ENCODE measurements at places on chromosomes 7 and 10.

DNA sequence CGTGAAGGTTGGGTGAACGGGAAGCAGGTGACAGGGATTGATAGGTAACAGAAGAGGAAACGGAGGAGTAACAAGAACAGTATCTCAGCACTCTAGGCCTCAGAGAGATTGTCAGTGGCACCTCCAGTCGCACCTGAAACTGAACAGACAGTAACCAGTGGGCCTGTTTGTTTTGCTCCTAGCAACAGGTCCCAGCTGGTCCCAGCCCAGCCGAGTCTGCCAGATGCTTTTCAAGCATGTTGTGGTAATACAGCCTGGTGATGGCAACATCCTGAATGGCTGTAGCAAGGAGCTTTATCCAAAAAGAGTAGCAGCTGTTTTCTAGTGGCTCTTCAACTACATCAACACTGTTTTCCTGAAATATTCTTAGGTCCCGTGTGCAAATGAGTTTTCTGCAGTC, 4.7 kb downstream of the CACNB2 start:
- DNase-seq, result no peak

- DNase-seq, result no peak
These were observed 53.7 kb upstream of the KLF6 start for GRCh38 chr10:3838460-3839437.

GRCh38 chr7:66557214-66558200, 71.2 kb upstream of the KCTD7 start:
- DNase-seq, result peak; percentile 72

DNA sequence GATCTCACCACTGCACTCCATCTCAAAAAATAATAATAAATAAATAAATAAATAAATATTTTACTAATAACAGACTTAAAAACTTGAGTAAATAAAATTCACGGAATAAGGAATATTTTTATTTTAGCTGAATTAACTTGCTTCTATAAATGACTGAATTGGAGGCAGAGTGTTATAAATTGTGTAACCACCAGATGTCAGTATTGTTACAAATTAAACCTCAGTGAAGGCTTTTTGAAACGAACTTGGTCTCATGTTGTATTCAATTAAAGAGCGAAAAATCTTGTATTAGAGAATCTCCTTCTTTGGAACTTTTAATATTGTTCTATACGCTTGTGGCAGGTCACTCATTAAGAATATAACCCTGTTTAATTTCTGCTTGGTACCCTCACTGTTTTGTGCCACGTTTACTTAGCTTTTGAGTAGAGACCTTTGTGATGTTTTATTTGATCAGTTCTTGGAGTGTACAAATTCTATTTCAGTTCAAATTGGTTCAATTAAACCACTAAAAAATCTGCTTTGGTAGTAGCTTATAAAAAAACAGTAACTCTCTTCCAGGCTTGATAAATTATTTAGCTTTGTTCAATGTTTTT, 45.6 kb upstream of the SCIN start:
- DNase-seq, result peak; percentile 31

GRCh38 chr10:32299354-32299980, 47.5 kb downstream of the EPC1 start:
- no peak for DNase-seq

DNA sequence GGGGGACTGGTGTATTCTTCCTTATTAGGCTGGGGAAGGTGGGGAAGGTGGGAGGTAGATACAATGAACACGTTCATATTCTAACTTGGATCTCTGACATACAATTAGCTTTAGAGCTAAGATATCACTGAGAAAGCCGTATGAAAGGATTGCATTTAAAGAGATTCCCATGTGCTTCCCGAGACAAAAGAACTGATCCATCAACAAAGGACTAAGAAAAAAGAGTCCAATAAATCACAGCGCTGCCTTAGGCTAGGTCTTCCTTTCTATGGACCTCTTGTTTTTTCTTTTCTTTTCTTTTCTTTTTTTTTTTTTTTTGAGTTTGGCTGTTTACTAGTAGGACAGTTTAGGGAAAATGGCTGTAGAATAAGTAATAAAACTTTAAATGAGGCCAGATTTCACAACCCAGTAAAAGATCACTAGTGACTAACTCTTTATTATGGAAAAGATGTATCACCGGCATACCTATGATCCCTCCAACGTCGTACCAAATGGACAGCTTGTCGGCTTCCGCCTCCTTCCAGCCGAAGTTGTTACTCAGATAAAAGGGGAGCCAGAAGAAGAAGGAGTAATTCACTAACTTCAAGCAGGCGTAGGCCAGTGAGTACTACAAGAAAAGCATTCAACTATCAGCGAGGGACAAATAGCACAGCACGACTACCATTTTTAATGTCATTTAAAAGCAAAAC, 50.0 kb downstream of the SLC37A3 start:
- peak; percentile 44 for DNase-seq

DNA sequence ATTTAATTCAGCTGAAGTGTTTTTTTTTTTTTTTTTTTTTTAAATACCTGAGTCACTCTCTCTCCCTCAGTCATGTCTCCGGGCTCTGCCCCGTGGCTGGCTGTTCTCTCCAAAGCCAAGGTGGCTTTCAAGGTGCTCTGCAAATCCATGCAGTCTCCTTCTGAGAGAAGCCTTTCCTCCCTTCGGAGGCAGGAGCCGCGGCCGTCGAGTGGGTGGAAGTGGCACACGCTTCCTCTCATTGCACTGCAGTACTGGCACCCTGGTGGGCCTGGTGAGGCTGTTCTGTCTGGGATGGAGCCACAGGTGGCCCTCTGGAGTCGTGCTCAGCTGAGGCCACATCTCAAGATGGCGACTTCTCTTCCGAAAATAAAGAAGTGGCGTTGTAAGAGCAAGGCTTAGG, 221.8 kb downstream of the GLRX3 start:
- no peak for DNase-seq

DNA sequence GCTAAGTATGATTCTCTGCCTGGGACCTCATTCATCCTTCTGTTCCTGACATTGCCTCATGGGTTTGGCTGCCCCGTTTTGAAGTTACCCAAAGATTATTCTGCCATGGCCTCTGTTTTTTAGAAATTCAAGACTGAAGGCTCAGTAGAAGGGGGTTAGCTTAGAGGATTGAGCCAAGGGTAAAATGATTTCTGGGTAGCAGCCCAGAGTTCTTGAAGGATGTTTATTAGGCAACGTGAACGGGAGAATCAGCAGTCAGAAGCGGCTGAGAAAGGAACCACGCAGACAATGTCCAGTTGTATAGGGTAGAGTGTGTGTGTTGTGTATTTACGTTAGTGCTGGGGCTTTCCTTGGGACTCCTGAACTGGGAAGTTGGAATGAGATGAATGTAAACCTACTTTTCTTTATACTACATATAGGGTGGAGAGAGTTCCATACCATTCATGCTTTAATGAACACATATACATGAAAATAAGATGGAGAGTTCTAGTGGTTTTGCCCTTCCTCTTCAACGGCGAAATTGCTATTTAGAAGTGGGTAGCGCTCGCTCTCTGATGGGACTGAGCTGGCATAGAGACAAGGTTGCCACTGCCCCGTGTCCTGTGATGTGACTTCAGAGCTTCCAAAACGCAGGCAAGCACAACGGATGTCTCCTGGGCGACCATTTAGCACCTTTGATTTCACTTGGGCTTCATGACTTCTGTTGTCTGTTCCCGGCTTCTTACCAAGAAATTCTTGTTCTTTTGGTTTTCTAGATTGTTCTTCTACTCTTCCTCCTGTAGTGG, 35.0 kb upstream of the IL15RA start:
- DNase-seq, result no peak

DNA sequence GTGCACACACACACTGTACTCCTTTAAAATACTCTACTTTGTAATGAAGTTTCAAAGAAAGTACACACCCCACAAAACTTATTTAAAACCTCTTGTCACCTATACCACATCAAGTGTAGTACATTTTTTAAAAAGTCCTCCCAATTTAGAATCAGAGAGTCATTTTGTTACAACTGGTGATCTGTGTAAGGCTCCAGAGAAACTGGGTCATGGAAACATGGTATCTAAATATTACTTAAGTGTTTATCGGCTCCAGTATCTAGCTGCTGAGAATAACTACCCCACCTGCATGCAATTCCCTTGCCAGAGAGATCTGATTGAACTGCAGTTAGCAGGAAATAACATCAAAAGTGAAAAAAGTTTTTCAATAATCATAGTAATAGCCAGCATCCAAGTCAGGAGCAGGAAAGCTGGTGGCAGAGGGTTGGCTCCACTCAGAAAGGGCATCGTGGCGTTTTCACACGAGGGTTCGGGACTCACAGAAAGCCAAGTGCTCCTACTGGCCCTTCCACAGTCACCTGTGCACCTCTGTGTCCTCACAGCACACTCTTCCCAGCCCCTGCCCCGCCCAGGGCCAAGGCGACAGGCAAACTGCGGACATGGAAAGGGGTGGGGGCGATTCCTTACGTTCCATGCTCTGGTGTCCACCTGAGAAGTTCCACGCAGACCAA, 6.5 kb downstream of the RGS10 start:
- no peak for DNase-seq

- DNase-seq, result no peak
These were observed 431.1 kb upstream of the KLF6 start for GRCh38 chr10:4215963-4216575.

DNA sequence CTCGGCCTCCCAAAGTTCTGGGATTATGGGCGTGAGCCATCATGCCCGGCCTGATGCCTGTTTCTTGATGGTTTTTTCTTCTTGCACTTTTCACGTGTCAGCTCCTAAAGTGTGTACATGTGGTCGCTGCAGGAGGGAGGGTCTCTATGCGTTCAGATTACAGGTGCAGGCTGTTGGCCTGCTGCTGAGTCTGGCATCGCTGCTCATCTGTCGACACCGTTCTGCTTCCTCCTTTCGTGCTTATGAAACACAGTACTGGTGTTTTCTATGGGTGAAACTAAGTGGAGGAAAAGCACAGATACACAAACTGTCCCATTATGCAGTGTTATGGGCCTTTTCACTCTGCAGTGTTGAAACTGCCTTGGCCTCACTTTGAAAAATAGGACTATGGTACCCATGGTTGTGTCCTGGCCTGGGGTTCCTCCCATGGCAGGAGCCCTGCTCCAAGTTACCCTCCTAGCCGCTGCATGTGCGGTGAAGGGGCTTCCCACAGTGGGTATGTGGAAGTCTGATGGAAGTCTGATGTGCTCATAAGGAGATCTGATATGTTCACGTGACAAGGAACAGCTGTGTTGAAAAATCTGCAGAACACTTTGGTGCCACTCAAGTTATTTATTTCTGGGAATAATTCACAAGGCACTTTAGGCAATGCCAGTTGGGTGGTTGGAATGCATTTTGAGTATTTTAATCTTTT, 23.5 kb downstream of the OGDH start:
- DNase-seq, result no peak

- peak; percentile 50 for DNase-seq
These were observed 32.2 kb upstream of the ZFAND2A start for GRCh38 chr7:1192171-1192676.

DNA sequence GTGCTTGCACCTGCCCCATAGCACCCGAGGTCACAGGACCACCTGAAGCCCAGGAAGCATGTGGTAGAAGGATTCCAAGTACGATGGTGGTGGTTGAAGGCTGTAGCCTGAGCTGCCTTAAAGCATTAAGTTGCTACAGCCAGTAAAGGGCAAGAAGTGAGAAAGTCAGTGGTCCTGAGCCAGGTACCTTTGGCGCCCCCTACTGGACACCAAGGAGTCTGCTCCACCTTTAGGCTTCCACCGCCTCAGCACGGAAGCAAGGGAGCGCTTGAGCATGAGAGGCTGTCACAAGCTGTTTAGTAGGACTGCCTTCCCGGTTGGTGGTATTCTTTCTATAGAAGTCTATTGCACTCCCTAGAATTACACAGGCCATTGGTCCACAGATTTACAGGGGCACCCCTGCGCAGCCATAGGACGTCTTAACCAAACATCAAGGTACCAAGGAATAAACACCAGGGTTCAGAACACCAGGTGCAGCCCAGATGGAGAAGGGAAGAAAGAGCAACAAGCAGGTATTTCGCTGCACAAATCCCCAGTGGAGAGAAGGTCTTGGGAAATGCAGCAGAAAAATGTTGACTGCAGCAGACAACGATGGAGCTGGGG, 2.2 kb downstream of the CRTAC1 start:
- peak; percentile 58 for DNase-seq

DNA sequence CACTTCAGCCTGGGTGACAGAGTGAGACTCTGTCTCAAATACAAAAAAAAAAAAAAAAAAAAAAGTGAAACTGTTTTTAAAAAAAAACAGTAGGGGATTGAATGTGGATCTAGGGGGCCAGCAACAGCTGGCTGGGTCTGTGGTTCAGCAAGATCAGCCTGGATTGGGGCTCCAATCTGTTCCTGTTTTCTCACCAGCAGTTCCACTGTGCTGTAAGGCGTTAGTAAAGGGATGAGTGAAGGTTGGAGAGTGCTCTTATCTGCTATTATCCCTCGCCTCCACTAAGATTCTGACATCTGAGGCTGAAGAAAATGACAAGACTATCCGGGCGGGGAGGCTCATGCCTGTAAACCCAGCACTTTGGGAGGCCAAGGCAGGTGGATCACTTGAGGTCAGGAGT, 41.6 kb upstream of the GTF2IRD1 start:
- no peak for DNase-seq

DNA sequence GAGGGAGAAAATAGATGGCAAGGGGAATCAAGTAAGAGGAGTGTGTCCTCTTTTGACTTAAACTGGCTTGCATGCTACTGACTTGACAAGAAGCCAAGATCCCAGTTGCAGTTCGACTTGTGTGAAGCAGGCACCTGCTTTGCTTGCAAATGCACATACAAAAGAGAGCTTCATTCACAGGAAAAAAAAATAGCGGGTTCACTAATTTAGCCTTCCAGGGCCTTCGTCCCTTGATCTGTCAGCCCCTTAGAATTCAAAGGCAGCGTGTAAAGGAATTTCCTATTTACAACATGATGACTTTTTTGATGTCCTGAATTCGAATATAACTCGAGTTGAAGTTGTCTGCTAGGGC, 192.1 kb downstream of the CELF2 start:
- DNase-seq, result no peak

DNA sequence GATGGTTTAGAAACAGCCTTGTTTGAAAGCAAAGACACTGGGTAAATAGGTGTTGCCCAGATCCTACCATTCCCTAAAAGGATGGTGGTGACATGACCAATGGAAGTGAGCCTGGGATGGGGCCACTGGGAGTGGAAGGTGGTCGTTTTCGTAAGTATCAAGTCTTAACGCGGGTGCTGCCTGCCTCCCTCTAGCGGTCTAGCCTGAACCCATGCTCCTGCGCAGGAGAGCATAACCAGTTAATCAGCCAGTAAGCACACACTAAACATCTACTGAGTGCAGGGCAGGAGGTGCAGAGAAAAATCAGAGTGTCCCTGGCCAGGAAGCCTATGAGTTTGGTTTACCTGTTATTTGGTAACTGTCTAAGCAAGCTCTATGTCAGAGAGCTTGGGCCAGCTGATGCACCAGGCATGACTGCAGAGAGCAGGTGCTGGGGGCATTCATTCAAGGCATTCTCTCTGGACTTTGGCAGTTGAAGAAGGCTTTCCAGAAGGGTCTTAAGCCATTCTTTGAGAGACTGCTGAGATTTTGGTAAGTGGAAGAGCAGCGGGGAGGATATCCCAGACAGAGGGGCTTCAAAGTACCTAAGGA, 930 bp downstream of the GARIN1A start:
- no peak for DNase-seq
